Stimulated activated CD4-positive, alpha-beta T cell treated with anti-CD3 and anti-CD28 coated beads, Interleukin-12 subunit alpha, Interleukin-12 subunit beta, amount 100 ng/mL, for 4 hours (primary cell): ENCODE measurements at places on chromosomes 3 and 15.

DNA sequence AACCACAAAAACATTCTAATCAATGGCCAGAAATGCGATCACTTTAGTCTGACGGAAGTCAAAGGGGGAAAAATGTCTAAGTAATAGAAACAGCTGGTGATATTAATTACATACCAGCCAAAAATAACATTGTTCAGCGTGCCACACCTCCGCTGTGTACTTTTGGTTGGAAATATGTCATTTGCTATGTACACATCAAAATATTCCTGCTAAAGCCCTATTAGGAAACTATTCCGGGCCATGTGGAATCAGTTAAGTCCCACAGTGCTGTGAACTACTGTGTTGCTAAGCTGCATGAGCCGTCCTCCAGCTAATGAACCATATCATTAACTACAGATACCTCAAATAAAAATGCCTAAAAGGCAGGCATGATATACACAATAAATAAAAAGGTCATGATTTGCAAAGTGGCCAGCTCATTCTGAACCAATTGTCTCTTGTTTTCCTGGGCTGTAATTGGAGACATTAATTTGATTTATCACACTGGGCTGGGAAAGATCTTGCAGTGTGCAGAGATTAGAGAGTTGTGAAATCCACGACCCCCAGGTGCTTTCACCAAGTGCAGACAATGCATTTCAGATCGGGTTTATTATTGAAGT is 200.5 kb upstream of the LRTM1 start:
- DNase-seq, result no peak

DNA sequence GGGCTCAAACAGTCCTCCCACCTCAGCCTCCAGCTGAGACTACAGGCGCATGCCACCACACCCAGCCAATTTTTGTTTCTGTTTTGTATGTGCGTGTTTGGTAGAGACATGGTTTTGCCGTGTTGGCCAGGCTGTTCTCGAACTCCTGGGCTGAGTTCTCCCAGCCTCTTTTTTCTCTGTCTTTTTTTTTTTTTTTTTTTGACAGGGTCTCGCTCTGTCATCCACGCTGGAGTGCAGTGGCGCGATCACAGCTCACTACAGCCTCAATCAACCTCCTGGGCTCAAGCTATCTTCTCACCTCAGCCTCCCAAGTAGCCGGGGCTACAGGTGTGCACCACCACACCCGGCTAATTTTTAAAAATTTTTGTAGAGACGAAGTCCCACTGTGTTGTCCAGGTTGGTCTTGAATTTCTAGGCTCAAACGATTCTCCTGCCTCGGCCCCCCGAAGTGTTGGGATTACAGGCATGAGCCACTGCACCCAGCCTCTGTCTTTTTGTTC is 867 bp upstream of the DCAF1 start:
- no peak for DNase-seq

GRCh38 chr3:87509401-87509800 is 233.0 kb upstream of the POU1F1 start:
- DNase-seq, result no peak

- DNase-seq, result no peak
Measured at GRCh38 chr15:41017066-41017735, 63.9 kb downstream of the CHAC1 start.
